ENCODE measurements at places on chromosomes 2 and 18. TPM values are rescaled to one million over a fixed set of nuclear protein-coding genes. Genes with fewer than 3 reads are reported as not detected.

The DNER gene
- total RNA-seq: not detected

The COL4A3 gene
- total RNA-seq: not detected

The TUBA3E gene
- not detected for total RNA-seq

GRCh38 chr2:188132385-188132784 lies 159.3 kb upstream of the GULP1 start:
- no peak for DNase-seq

GRCh38 chr18:13449651-13450050 lies 231.1 kb downstream of the LDLRAD4 start:
- DNase-seq: no peak

GRCh38 chr18:27661320-27662018 lies 476.4 kb upstream of the CHST9 start:
- DNase-seq: no peak

GRCh38 chr2:233039212-233039845 lies 6.9 kb downstream of the NEU2 start:
- DNase-seq: no peak

DNA sequence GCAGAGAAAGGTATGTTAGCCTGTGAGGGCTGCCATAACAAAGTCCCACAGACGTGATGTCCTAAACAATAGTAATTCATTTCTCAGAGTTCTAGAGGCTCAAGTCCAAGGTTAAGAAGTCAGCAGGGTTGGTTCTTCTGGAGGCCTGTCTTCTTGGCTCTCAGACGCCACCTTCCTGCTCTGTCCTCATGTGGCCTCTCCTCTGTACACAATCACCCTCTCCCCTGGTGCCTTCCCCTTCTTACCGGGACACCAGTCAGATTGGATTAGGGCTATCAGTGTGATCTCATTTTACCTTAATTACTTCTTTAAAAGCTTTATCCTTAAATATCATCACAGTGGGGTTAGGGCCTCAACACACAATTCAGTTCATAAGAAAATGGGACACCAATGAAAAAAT lies 860.5 kb downstream of the RNF144A start:
- DNase-seq: no peak
